NK-92 treated with Interleukin-12 subunit alpha and Interleukin-12 subunit beta, amount 100 ng/mL, for 24 hours (cell line): ENCODE measurements at places on chromosomes 3 and 15.

- no peak for DNase-seq
These were observed 20.8 kb downstream of the GRAMD2A start for GRCh38 chr15:72176743-72177142.

DNA sequence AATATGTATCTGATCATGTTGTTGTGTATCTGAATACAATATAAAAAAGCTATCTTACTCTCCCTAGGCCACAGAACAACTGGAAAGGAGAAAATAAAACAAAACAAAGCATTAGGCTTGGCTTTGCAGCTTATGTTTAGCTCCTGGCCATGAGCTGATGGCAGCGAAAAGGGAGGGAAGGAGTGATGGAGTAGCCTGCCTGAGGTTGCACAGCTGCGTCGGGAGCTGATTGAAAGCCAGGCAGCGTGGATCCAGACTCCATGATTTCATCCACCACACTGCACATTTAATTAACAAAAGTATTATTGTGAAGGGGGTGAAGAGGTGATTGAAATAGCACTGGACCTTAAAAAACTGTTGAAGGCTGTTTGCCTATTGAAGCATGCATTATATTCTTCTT is 212.2 kb downstream of the GABRG3 start:
- DNase-seq = no peak

DNA sequence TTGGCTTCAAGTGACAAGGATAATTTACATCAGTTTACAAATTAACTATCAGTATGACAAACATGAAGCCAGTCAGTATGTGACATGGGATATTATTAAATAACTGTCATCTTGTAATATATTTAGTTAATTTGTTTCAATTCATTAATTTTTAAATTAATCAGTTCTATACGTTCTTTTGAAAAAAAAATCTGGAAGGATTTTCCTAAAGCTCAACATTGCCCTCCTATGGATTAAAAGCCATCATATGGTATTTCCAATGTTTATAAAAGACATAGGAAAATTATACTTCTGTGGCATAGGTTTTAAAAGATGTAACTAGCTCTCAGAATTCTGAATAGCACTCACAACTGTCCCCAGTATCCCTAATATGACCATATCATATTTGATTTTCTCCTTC is 134.4 kb downstream of the PLOD2 start:
- no peak for DNase-seq

DNA sequence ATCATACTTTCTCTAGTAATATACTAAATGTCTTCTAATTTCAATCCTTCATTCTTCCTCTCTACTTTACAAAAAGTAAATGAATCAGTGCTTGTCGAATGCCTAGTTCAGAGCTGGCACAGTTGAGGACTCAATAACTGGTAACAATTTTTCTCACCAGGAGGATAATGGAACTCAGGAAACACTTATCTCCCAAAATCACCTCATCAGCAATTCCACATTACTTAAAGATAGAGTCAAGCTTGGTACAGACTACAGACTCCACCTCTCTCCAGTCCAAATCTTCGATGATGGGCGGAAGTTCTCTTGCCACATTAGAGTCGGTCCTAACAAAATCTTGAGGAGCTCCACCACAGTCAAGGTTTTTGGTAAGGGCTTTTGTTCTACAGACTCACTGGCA is 16.3 kb downstream of the ZBED2 start:
- no peak for DNase-seq

- DNase-seq = no peak
These were observed 327.3 kb upstream of the TLE3 start for GRCh38 chr15:70424937-70425411.

GRCh38 chr3:103977417-103977816 is 1389.3 kb upstream of the ALCAM start:
- no peak for DNase-seq
